Activated T-cell treated with anti-CD3 and anti-CD28 coated beads, Interleukin-2, amount 50 U/mL, for 72 hours (primary cell): ENCODE measurements at places on chromosomes 5 and 9. TPM values are rescaled to one million over a fixed set of nuclear protein-coding genes. Genes with fewer than 3 reads are reported as not detected.

Gene LHX3
- total RNA-seq, result not detected

Gene ADAMTSL1
- total RNA-seq, result not detected

Gene DIRAS2
- total RNA-seq, result not detected

Gene SURF4
- total RNA-seq, result 426 TPM

Gene ENTPD2
- total RNA-seq, result 0.48 TPM

Gene PCDHA4
- not detected for total RNA-seq

Gene ZMAT2
- total RNA-seq, result 44.9 TPM

Gene CDC20B
- 0.10 TPM for total RNA-seq

Gene SOX30
- 2.0 TPM for total RNA-seq

Gene DMXL1
- 43.6 TPM for total RNA-seq

- no peak overlapping the region for H3K27ac ChIP-seq
- no peaks in the 10 kb centered on the region for H3K36me3 ChIP-seq
- no peaks in the 10 kb centered on the region for H3K27me3 ChIP-seq
- DNase-seq, result no peak
These were observed 1.8 kb upstream of the WNT8A start for GRCh38 chr5:138082033-138082432.

- H3K4me1 ChIP-seq, result peaks cover 29% of the 10 kb centered on the region
- no peaks in the 10 kb centered on the region for H3K36me3 ChIP-seq
- peaks cover 68% of the 10 kb centered on the region for H3K27me3 ChIP-seq
- H3K4me3 ChIP-seq, result no peak overlapping the region
- DNase-seq, result no peak
These were observed 36.1 kb upstream of the SPDL1 start for GRCh38 chr5:169547508-169547907.

- no peak for DNase-seq
- no peak overlapping the region for H3K4me3 ChIP-seq
- H3K36me3 ChIP-seq, result no peaks in the 10 kb centered on the region
- H3K27me3 ChIP-seq, result no peaks in the 10 kb centered on the region
- H3K4me1 ChIP-seq, result peaks cover 6% of the 10 kb centered on the region
- H3K27ac ChIP-seq, result no peak overlapping the region
These were observed 76.9 kb upstream of the IL17B start for GRCh38 chr5:149455889-149456409.

DNA sequence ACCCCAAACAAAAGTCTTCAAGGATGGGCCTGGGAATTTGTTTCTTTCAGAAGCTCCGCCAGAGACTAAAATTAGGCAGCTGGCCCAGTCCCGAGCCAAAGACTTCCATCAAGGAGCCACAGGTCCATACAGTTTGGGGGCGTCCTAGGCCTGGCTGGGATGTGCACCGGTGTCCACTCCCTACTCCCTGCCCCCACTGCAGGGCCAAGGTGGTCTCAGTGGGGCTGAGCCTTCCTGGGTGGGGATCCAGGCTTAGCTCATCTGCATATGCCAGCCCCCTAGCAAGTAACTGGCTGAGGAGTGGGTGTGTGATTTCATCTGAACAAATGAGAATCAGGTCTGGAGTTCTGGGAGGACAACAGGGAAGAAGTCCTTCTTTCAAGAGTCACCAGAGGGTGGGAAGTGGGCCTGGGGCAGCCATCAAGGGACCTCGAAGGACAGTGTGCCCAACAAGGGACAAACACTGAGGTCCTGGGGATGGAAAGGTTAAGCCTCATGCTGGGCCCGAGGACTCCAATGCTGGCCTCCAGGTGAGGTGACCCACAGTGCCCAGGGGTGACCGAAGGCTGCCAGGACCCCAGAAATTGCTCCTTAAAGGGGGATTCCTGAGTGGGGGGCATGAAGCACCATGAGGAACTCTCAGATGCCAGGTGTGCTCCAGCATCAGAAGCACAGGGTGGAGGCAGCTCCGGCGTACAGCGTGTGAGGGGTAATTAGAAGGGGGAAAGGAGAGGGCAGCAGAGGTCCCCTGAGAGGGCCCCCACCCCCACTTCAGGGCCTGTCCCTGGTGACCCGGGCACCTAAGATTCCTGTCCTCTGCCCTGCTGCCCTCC lies 91.3 kb downstream of the ZNF354C start:
- peaks cover 8% of the 10 kb centered on the region for H3K27me3 ChIP-seq
- peaks cover 3% of the 10 kb centered on the region for H3K4me1 ChIP-seq
- H3K36me3 ChIP-seq, result no peaks in the 10 kb centered on the region
- no peak overlapping the region for H3K27ac ChIP-seq
- H3K4me3 ChIP-seq, result no peak overlapping the region

- H3K27ac ChIP-seq, result no peak overlapping the region
- no peak for DNase-seq
- H3K36me3 ChIP-seq, result no peaks in the 10 kb centered on the region
- no peak overlapping the region for H3K4me3 ChIP-seq
These were observed 63.8 kb upstream of the RARS1 start for GRCh38 chr5:168422431-168422830.

- H3K36me3 ChIP-seq, result no peaks in the 10 kb centered on the region
- no peak for DNase-seq
- H3K27me3 ChIP-seq, result no peaks in the 10 kb centered on the region
- no peaks in the 10 kb centered on the region for H3K4me1 ChIP-seq
- H3K27ac ChIP-seq, result no peak overlapping the region
These were observed 241.1 kb upstream of the KLF4 start for GRCh38 chr9:107730666-107731065.

DNA sequence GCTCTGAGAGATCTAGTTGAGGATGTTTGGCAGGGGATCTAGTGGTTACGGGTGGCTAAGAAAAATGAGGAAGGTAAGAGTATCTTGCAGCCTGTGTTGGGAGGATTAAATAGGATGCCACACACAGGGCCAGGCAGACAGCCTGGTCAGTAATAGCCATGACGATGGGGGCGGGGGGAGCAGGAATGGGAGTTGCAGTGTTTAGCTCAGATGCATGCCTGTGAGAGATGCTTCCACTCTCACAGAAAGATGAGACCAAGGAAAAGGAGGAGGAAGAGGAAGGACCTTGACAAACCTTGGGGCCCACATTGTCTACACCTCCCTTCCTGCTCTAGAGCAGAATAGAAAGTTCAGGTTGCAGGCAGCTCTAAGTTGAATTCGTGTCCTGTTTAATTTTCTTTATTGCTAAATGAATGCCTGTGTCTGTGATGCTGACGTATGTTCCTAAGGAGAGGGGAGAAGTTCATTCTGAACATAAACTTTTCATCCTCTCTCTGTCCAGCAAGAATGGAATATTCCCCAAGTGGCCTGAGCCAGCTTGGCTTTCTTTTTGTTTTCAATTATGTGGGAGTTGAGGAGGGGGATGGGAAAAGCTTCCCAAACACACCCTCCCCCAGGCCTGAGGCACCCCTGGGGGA lies 28.7 kb downstream of the TGFBI start:
- no peaks in the 10 kb centered on the region for H3K36me3 ChIP-seq
- no peak for DNase-seq
- no peaks in the 10 kb centered on the region for H3K4me1 ChIP-seq

DNA sequence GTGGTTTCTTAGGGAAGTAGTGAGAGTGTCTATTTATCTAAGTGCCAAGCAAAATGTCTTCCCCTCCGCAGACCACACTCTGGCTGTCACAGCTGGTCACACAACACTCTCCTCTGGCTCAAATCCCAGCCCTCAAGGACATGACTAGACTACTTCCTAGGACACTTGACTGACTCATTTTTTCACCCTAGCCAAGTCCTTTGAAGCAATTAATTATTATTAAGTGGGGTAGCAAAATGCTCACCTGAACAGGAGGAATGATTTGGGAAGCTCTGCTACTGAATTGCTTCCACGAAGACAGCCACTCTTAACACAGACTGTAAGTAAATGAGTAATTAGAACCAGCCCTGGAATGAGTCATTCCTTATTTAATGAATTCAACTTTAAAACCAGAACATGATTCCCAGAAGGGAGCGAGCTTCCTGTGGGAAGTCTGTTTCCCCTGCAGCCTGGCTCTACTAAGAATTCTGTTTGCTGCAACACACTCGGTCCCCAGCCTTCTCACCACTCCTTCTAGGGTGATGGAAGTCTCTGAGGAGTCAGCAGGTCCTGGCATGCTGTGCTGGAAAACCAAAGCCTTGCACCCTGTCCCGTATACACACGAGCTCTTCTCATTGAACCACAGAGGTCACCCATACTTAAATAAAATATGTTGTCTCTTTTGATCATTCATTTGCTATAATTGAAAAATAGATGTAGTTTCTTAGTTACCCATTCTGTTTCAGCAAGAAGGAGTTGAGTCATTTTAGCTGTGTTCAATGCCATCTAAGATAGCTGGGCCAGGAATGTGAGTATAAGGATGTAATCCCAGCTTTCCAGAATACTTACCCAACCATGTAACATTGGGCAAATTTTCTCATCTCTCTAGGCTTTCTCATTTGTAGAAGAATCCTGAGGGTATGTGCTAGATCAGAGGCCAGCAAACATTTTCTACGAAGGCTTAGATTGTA lies 218.6 kb upstream of the RASEF start:
- no peaks in the 10 kb centered on the region for H3K4me1 ChIP-seq
- H3K27ac ChIP-seq, result no peak overlapping the region
- no peak for DNase-seq
- H3K27me3 ChIP-seq, result no peaks in the 10 kb centered on the region
- H3K36me3 ChIP-seq, result no peaks in the 10 kb centered on the region

- no peak for DNase-seq
- H3K36me3 ChIP-seq, result no peaks in the 10 kb centered on the region
- H3K27me3 ChIP-seq, result no peaks in the 10 kb centered on the region
- no peak overlapping the region for H3K4me3 ChIP-seq
These were observed 208.7 kb downstream of the BNC2 start for GRCh38 chr9:16661816-16662215.

- peaks cover 8% of the 10 kb centered on the region for H3K36me3 ChIP-seq
- H3K4me3 ChIP-seq, result no peak overlapping the region
- H3K4me1 ChIP-seq, result no peaks in the 10 kb centered on the region
- DNase-seq, result no peak
These were observed 2.2 kb downstream of the PCDHA13 start for GRCh38 chr5:140883927-140884697.

DNA sequence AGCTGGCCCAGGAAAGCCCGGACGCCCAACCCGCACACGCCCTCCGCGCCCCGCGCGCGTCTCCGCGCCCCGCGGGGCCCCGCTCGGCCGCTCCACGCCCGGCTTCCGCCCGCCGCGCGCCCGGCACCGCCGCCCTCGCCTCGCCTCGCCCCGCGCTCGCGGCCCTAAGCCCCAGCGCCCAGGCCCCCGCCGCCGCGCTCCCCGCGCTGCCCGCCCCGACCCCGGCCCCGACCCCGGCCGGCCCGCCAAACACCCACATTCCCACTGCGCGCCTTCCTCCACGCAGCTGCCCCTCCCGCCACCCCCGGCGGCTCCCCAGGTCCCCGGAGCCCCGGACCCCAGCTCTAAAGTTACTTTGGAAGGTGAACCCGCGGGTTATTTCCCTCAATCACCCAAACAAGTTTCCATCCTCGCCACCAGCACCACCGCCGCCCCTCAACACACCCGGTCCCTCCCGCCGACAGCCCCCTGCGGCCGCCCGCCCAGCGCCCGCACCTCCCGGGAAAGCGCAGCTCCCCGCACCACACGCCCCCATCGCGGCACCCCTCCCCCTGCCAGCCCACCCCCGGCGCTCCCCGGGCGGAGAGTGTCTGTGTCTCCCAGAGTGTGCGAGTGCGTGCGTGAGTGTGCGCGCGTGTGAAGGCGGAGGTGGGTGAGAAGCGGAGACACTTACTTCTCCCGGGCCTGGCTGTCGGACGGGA lies 439 bp downstream of the SSBP2 start:
- H3K27ac ChIP-seq, result peak overlapping the region; percentile 47
- peaks cover 9% of the 10 kb centered on the region for H3K27me3 ChIP-seq
- H3K36me3 ChIP-seq, result peaks cover 2% of the 10 kb centered on the region
- peak; percentile 40 for DNase-seq

- H3K4me1 ChIP-seq, result peaks cover 28% of the 10 kb centered on the region
- no peaks in the 10 kb centered on the region for H3K36me3 ChIP-seq
- peak; percentile 33 for DNase-seq
- no peaks in the 10 kb centered on the region for H3K27me3 ChIP-seq
- no peak overlapping the region for H3K27ac ChIP-seq
- no peak overlapping the region for H3K4me3 ChIP-seq
These were observed 5.9 kb upstream of the CFAP90 start for GRCh38 chr5:7856855-7857254.

GRCh38 chr9:89919171-89919681 lies 314.4 kb downstream of the GADD45G start:
- peaks cover 22% of the 10 kb centered on the region for H3K27me3 ChIP-seq
- peak; percentile 49 for DNase-seq
- no peak overlapping the region for H3K4me3 ChIP-seq
- H3K27ac ChIP-seq, result no peak overlapping the region
- no peaks in the 10 kb centered on the region for H3K36me3 ChIP-seq
- H3K4me1 ChIP-seq, result peaks cover 25% of the 10 kb centered on the region

- peaks cover 53% of the 10 kb centered on the region for H3K27me3 ChIP-seq
- no peaks in the 10 kb centered on the region for H3K4me1 ChIP-seq
- H3K27ac ChIP-seq, result no peak overlapping the region
- no peaks in the 10 kb centered on the region for H3K36me3 ChIP-seq
These were observed 109.6 kb downstream of the ANKRD18B start for GRCh38 chr9:33633636-33634035.

DNA sequence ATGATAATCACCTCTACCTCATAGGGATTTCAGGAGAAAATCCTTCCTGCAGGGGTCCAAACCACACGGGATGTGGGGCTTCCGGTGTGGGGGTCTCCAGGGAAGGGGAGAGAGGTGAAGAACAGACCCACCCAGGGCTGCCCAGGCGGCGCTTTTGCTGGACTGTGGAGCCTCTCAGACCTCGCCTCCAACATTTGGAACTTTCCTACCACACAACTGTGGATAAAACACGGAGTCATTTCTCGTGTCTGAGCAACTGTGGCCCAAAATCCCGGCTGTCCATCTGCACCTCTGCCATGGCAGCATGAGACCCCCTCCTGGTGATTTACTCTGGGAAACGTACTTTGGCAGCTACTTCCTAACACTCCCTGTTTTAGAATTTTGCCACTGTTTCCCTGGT lies 307.8 kb upstream of the IRX4 start:
- no peak for DNase-seq
- no peak overlapping the region for H3K4me3 ChIP-seq
- no peaks in the 10 kb centered on the region for H3K36me3 ChIP-seq
- H3K4me1 ChIP-seq, result no peaks in the 10 kb centered on the region
- no peak overlapping the region for H3K27ac ChIP-seq
- no peaks in the 10 kb centered on the region for H3K27me3 ChIP-seq

DNA sequence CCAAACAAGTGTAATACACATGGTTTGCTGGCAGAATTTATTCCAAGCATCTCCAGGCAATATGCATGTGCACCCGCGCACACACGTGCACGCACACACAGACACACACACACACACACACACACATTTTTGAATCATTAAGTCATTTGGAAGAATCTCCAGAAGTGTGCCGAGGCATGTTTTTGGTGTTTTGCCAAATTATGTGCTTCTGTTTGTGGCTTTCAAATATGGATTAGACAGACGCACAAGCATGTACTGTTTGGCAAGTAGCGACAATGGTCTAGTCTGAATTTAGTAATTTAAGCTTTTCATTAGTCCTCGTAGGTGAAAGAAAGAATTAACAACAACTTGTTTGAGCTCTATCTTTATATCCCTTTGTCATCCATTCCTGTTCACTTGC lies 36.7 kb downstream of the NFIB start:
- H3K4me3 ChIP-seq, result no peak overlapping the region
- no peaks in the 10 kb centered on the region for H3K36me3 ChIP-seq
- peaks cover 37% of the 10 kb centered on the region for H3K27me3 ChIP-seq

- peaks cover 1% of the 10 kb centered on the region for H3K36me3 ChIP-seq
- H3K27me3 ChIP-seq, result no peaks in the 10 kb centered on the region
- no peak for DNase-seq
- H3K4me3 ChIP-seq, result no peak overlapping the region
These were observed 56.9 kb downstream of the AP3S1 start for GRCh38 chr5:115898656-115899055.
